T follicular helper cell (primary cell): ENCODE measurements at places on chromosomes 12 and 14.

DNA sequence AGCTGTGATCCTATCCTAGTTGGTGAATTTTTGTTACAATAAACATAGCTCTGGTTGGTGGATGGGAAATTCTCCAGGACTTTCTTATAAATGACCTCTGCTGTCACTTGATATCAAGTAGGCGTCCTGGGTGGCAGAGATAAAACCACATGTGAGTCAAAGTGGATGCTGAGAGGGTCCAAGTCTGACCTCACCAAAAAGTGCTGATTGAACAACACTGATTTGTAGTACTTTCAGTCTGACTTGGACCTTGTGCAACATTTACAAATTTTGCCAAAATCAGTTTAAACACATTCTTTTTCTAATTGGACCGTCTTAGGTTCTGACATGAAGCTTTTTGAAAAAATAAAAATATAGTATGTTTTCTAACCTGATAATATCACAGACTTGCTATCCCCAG is 585.6 kb downstream of the GALC start:
- no peak for DNase-seq

- DNase-seq = no peak
Measured at GRCh38 chr14:90114554-90114953, 52.8 kb downstream of the KCNK13 start.

DNA sequence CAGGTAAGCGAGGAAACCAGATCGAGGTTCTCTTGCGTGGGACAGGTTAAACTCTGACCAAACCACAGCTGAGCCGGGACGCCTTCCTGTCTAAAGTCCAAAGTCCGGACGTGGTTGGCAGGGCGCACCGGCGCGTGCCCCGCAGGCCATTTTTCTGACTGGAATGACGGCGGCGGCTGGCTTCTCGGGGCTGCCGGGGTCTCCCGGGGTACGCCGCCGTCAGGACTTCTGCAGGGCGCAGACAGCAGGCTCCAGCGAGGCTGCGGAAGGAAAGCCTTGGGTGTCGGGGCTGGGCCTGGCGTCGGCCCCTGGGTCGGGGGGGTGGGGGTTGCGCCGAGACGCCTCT is 32.8 kb downstream of the MIA2 start:
- DNase-seq = no peak

- DNase-seq = no peak
Measured at GRCh38 chr12:75641031-75641780, 129.8 kb upstream of the KRR1 start.

DNA sequence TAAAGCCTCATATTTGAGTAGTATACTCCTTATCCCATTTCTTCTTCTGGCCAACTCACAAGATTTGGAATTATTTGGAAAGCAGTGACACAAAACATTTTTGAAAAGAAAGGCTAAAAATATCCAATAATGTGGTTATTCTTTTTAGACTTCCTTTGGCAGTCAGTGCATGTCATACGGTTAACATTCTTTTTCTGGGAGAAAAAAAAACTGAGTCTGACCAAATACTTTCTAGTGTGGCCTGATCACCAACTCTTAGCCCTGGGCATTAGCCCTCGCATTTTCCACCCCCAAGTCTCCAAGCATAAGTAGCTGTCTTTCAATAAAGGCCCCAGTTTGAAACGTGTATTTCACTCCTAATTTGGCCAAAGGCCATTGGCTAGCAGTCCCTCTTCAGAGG is 5.9 kb downstream of the RASSF3 start:
- DNase-seq = no peak

GRCh38 chr12:39435531-39435930 is 7.4 kb downstream of the KIF21A start:
- DNase-seq = no peak

DNA sequence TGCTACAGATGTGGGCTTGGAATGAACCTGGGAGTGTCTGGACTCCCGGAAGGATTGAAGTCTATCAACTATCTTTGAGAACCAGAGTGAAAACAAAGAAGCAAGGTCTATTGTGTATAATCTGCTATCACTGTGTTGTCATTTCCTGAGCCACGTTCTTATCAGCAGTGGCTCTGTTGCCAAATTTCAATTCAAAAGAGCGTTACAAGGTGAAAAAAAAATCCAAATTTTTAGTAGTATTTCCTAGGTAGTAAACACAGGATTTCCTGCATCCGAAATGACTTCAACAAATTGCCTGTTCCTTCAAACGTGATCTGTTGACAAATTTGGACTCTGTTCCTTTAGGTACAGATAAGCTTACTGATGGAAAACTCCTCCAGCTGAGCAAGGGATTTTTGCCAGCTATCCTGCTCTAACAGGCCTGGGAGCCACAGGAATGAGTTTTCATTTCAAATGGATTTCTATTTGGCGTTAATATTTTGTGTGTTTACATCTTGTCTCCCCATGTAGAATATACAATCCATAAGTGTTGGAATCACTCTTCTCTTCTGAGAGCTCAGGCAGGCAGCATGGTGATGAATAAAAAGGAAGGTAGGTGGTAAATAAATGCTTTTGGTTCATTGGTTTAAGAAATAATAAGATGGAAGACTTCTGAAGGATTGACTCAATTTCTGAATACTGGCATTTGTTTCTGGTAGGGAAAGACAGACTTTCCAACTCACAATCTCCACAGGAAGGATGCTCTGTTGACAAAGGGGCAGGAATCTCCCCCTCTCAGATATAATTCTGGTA is 58.5 kb downstream of the GPR135 start:
- DNase-seq = no peak

DNA sequence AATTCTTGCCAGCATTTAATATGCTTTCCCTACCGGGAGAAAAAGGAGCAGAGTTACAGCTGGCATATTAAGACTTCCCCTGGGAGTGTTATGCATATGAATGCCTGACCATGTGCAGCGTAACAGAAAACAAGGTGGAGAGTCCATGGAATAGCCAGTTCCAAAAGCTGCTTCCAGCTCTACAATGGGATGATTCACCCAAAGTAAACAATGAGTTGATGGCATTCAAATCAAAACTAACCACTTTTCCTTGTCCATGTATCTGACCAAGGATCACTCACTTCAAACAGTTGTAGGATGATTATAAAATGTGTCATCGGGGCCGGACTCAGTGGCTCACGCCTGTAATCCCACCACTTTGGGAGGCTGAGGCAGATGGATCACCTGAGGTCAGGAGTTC is 48.1 kb upstream of the BICDL1 start:
- DNase-seq = no peak
